Right lobe of liver (tissue), 6 donors: ENCODE measurements at places on chromosomes 7 and 10.

DNA sequence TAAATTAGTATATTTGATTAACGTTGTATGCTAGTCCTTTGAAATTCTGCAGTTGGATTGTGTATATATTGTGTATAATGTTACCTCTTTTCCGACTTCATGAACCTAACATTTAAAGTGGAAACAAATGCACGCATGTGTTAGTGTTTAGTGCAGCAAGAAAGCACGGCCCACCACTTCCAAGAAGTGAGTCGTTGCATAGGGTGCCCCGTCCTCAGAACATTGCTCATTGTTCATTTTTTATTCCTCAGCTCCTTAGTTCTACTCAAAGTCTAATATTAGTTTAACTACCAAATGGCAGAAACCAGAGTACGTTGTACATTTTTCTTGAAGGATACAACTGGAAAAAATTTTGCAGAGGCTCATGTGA lies 407.6 kb downstream of the AUTS2 start:
- no peak for DNase-seq

- DNase-seq, result no peak
Observed at GRCh38 chr10:14477408-14477710, 146.6 kb upstream of the FRMD4A start.

DNA sequence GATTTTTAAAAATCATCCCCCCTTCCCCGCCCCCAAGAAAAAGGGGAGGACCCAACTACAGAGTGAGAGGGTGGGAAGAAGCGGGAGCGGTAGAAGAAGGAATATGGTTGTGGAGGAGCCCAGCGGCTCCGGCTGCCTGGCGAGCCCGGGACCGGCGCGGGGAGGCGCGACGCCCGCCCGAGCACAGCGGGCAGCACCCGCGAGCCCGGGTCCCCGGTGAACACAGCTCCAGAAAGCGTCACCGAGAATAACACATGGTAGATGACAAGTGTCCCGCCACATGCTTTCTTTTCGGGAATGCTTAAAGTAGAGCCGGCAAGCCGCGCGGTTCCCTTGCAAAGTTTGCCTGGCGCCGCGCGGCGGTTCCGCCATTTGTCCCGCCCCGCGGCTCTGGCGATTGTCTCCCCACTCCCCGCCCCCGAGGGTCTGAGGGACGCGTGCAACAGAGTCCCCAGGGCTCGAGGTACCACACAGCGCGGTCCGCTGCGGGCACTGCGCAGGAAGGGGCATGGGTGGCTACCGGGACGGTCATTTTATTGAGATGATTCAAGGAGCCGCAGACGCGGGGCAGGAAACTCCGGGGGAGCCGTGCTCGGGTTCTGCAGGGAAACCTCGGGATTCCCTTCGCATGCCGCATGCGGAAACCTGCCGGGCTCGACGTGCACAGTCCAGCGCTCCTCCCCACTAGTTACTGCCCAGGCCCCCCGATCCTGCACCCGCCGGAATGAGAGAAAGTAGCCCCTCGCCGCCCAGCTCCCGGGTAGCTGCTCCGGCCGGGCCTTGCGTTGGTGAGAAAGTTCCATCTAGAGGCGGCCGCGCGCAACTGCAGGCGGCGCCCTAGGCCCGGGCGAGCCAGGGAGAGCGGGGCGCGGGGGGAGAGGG lies 781 bp upstream of the GRM8 start:
- peak; percentile 73 for DNase-seq

- no peak for DNase-seq
Observed at GRCh38 chr7:70093205-70093904, 495.1 kb downstream of the AUTS2 start.

- DNase-seq, result no peak
Observed at GRCh38 chr10:21144047-21144446, 246.9 kb upstream of the NEBL start.
